ENCODE measurements at places on chromosomes 5 and 9.

DNA sequence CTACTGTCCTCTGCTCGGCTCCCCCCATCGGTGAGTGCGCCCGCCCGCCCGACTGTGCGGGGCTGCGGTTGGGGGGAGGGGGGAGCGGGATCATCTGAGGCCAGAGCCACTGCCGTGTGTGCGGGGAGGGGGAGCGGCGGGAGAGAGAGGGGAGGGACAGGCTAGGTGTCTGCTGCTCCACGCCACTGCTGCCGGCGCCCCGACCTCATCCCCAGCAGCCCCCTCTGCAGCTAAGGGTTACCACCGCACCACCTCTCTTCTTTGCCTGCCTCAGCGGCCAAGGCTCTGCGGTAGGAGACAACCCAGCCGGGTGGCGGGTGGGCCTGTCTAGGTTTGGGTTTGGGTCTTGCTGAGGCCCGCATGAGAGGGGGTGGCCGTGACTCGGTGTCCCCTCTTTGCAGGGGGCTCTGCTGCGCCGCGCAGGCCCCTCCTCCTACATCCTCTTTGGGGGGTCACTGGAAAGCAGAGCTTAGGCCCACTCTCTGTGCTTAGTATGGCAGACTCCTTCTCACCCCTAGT, 670 bp upstream of the PURA start:
- DNase-seq: no peak

DNA sequence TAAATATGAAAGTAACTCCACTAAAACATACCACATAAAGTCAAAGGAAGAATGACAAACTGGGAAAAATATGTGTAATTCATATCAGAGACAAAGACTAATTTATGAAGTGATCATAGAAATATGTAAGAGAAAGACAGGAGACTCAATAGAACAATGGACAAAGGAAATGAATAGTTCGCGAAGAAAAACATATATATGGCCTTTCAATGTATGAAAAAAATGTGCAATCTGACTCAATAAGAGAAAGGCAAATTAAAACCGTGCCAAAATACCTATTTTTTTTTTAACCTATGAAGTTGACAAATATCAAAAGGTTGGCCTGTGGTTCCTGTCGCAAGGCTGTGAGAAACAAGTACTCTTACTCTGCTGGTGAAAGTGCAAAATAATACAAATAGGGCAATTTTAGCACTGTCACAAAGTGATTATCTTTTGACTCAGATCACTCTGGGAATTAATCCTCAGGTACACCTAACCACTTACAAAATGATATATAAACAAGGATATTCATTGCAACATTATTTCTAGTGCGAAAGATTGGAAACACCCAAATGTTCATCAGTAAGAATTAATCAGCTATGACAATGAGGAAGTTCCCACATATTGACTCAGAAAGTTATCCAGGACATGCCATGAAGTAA, 3.7 kb downstream of the C9 start:
- DNase-seq: no peak

DNA sequence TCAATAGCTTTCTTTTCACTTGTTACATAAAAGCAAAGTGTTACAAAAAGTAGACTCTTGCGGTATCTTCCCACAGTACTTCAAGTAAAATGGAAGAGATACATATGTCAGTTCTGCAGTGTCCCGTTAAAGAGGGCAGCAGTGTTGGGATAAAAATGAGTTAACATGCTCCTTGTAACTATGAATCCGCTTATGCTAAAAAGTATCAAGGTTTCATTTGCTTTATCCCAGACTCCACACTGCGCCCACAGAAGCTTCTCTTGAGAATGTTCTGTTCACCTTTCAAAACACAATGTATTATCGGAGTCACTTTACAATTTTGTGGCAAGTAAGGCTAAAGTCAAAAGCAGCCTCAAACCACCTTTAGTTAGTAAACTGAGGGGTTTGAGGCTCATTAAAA, 790 bp downstream of the PTAR1 start:
- DNase-seq: no peak

DNA sequence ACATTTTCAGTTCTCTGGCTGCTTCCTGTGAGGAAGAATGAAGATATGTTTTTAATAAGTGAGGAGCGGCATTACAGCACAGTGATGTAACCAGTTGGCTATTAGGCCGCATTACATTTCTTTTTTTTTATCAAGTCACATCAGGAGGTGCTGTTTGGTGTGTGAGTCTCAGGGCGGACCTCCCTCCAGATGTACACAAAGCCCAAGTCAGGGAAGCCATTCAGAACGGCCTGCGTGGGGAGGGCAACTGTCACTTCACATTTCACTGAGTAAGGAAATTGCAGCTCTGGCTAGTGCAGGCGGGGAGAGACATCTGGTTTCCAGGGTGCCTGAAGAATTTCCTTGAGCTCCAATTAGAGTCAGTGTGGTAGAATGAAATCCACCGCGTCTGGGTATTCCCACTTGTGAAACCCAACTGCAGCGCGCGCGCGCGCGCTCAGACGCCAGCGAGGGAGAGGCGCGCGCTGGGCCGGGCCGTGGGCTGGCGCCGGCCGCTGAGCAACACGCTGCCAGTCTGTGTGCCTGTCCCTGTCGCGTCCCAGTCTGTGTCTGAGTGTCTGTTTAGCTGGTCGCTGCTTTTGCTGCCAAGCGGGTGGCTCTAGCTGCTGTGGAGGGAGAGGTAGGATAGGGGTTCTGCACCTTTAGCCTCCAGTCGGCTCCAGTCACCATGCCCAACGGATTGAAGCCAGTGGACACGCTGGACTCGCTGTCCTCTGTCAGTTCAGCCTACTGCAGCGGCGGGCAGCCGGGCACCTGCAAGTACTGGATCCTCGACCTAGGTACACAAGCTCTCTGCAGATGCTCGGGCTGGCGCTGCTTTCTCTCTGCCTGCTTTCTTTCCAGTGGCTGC, 140.8 kb upstream of the OTULINL start:
- no peak for DNase-seq

Data from stimulated activated CD4-positive, alpha-beta T cell treated with anti-CD3 and anti-CD28 coated beads, Interleukin-1b, Interleukin-23, amount 100 ng/mL, for 1 hour (primary cell).